ENCODE measurements at places on chromosomes 5 and 9.

- peaks cover 6% of the 10 kb centered on the region for H3K36me3 ChIP-seq
- no peak overlapping the region for H3K27ac ChIP-seq
- DNase-seq = no peak
- no peaks in the 10 kb centered on the region for H3K27me3 ChIP-seq
- H3K4me3 ChIP-seq = no peak overlapping the region
Measured at GRCh38 chr5:50717651-50718050, 51.2 kb downstream of the PARP8 start.

- no peaks in the 10 kb centered on the region for H3K36me3 ChIP-seq
- DNase-seq = no peak
- peaks cover 17% of the 10 kb centered on the region for H3K4me1 ChIP-seq
- H3K27me3 ChIP-seq = no peaks in the 10 kb centered on the region
- no peak overlapping the region for H3K4me3 ChIP-seq
Measured at GRCh38 chr9:21097817-21098216, 20.1 kb upstream of the IFNB1 start.

DNA sequence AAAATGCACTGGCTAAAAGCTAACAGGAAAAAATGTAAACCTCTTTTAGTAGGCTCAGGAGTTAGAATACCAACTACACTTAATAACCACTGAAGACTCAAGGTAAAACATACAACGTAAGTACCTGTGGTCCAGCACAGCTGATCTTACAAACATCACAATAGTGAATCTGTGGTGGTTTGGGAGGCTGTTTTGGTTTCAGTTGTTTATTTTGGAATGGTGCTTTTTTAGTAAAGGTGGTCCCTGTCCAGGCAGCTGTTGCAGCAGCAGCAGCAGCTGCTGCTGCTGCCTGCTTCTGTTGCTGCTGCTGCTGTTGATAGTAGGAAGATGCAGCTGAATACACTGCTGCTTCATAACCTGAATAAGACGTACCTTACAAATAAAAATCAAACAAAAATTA lies 37.9 kb downstream of the ZFR start:
- no peaks in the 10 kb centered on the region for H3K27me3 ChIP-seq
- no peak for DNase-seq
- H3K4me3 ChIP-seq = no peak overlapping the region
- H3K36me3 ChIP-seq = peaks cover 95% of the 10 kb centered on the region
- no peak overlapping the region for H3K27ac ChIP-seq

DNA sequence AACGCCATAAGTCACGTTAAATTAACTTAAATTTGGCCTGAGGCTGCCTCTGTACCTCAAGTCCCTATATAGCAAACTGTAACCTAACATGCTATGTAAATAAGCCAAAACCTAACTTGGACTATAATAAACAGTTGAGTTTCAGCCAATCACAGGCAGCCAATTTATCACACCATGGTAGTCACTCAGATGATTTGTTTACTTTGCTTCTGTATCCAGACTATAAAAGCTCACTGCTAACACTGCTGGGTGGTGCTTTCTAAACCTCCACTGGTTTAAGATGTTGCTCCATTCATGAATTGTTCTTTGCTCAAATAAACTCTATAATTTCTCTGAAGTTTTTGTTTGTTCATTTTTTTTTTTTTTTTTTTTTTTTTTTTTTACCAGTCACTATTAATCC lies 62.8 kb downstream of the TRPM3 start:
- no peaks in the 10 kb centered on the region for H3K4me1 ChIP-seq
- H3K36me3 ChIP-seq = no peaks in the 10 kb centered on the region
- H3K27me3 ChIP-seq = no peaks in the 10 kb centered on the region
- no peak for DNase-seq

- H3K27me3 ChIP-seq = no peaks in the 10 kb centered on the region
- no peaks in the 10 kb centered on the region for H3K4me1 ChIP-seq
- no peaks in the 10 kb centered on the region for H3K36me3 ChIP-seq
- H3K27ac ChIP-seq = no peak overlapping the region
Measured at GRCh38 chr9:134785325-134786108, 95.1 kb upstream of the FCN2 start.

- DNase-seq = no peak
- H3K4me1 ChIP-seq = no peaks in the 10 kb centered on the region
- H3K27me3 ChIP-seq = no peaks in the 10 kb centered on the region
- H3K27ac ChIP-seq = no peak overlapping the region
Measured at GRCh38 chr5:146461319-146461718, 14.2 kb downstream of the TCERG1 start.

DNA sequence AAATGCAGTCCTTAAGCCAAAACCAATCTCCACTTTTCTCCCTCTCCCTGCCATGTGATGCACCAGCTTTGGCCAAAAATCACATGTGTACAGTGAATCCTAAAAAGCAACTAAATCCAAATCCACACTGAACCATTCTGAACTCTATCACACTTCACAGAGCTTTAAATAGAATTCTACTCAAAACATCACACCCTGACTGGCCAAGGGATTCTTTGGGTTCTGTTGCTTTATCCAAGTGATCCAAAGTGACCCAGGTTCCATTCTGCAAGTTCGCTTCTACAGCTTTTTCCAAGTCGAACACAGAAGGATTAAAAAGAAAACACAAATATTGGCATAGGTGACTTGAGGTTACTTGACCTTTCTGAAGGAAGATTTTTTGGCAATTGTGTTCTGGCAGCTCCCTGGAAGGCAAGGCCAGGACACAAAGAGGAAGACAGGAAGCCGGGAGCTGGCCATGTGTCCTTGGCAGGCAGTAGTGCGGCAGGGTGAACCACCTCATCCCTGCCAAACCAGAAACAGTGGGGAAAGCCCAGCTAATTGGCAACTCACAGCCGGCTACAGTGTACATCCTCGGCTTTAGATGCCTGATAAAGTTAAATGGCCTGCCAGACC lies 115.0 kb downstream of the NFIB start:
- H3K27ac ChIP-seq = no peak overlapping the region
- H3K4me3 ChIP-seq = no peak overlapping the region
- H3K36me3 ChIP-seq = no peaks in the 10 kb centered on the region
- H3K4me1 ChIP-seq = no peaks in the 10 kb centered on the region
- no peaks in the 10 kb centered on the region for H3K27me3 ChIP-seq
- DNase-seq = no peak

DNA sequence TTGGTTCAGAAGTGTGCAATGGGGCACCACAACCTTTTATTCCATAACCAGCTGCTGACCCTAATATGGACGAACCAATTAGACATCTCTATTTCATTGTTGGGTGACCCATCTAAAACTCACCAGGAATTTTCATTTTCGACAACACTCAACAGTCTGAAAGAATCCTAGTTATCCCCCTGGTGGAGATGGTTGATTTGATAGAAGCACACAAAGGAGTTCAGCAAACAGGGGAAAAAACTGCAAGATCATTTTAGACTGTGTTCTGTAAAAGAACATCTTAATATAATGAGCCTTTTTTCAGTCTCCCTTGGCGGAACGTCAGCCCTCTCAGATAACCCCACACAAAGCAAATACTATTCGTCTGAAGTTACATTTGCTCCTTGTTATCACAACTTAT lies 367.4 kb downstream of the KIAA0825 start:
- H3K27me3 ChIP-seq = no peaks in the 10 kb centered on the region
- no peak overlapping the region for H3K4me3 ChIP-seq
- H3K4me1 ChIP-seq = no peaks in the 10 kb centered on the region
- H3K27ac ChIP-seq = no peak overlapping the region
- H3K36me3 ChIP-seq = no peaks in the 10 kb centered on the region

GRCh38 chr9:89996116-89996515 lies 391.3 kb downstream of the GADD45G start:
- no peak overlapping the region for H3K27ac ChIP-seq
- DNase-seq = no peak
- H3K27me3 ChIP-seq = no peaks in the 10 kb centered on the region
- H3K4me3 ChIP-seq = no peak overlapping the region
